ENCODE measurements at places on chromosomes 2 and 18.

GRCh38 chr2:185610301-185610700, 128.3 kb upstream of the FSIP2 start:
- no peak for DNase-seq

GRCh38 chr2:237712477-237713377, 85.3 kb downstream of the LRRFIP1 start:
- DNase-seq = no peak

DNA sequence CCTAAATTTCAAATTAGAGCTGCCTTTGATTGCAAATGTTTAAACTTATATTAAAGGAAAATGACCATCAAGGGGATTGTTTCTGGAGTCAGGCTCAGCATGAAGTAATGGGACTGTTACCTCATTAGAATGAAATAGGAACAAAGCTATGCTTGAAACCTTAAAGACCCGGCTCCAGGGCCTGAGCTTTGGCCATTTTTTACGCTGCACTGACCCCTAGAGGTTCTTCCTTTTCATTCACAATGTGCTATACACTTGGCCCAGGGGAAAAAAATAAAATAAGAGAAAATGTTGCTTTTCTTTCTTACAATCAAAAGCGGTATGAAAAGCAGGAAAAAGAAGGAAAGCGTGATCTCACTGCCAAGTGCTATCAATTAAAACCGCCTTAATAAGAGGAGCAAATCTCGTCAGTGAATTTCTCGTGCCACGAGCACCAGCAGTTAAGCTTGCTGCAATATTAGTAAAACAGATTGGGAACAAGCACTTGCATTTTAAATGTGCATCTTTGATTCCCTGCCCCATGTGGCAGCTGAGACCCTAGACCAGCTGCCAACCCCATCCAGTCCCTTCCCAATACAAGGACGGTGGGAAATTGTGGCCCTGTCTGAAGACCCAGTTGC, 96.6 kb downstream of the MBD2 start:
- DNase-seq = no peak

DNA sequence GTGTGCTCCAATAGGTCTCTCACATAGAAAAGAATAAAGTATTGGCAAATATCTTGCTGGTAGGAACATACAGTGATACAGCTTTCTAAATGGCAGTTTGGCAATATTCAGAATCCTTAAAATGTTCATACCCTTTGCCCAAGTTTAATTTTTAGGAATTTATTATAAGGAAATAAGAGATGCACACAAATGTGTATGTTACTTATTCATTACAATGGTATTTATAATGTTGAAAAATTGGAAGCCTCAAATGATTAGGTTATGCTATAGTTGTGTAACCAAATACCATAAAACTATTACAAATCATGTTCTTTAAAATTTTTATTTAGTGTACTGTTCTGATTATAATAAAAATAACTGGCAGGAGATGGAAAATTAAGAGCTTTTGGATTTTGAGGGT, 196.8 kb downstream of the MCFD2 start:
- DNase-seq = no peak

DNA sequence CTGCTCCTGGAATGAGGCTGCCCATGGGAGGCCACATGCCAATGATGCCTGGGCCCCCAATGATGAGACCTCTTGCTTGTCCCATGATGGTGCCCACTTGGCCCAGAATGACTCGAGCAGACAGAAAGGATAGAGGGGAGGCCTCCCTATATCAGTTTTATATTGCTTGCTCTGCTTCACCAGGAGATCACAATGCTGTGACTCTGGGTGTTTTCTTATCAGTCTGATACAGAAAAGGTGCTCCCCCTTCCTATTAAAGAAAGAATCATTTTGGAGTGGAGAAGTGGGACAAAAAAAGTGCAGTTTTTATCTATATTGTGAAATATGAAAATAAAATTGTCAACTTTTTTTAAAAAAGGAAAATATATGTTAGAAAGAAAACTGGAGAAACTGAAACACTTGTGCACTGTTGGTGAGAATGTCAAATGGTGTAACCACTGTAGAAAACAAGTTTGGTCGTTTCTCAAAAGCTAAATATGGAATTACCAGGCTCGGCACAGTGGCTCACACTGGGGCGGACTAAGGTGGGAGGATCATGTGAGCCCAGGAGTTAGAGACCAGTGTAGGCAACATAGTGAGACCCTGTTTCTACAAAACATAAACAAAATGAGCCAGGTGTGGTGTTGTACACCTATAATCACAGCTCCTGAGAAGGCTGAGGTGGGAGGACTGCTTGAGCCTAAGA, 21.8 kb downstream of the LPIN2 start:
- DNase-seq = no peak

DNA sequence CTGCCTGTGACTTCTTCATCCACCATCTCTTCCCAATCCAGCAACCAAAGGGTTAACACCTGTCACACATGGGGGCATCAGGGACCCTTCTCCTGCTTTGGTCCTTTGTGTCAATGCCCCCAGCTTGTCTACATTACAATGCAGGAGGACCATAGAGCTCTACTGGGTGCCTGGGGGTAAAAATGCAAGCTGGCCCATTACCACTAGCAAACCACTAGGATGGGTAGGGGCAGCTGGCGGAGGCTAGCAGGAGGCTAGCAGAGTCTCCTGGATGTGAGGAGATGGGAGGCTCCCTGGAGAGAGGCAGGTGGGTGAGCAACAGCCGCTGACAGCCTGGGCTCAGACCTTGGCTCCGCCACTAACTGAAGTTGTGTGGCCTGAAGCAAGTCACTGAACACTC, 153.4 kb upstream of the SKOR2 start:
- no peak for DNase-seq

DNA sequence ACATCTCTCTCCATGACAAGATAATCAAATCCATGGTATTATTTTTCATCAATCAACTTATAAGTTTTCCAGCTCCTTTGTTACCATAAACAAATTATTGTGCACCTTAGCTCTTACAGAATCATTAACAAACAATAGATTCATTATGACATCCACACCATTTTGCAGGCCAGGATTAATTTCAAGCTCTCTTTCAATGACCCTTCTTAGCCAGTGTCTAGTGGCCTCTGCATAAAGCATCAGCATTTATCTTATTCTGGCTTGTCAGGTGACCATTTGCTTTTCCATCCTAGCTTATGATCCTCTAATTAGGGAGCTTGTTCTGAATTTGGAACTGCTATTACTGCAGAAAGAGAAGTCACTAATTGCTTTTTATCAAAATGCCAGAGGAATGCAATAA, 806.2 kb upstream of the CHAC2 start:
- DNase-seq = no peak

GRCh38 chr2:11505652-11506610, 27.9 kb upstream of the GREB1 start:
- DNase-seq = no peak
